ENCODE measurements at places on chromosomes 7 and 10.
A peak's percentile ranks its signal among the peaks of the same experiment; 100 is the strongest.

- DNase-seq: no peak
Measured at GRCh38 chr7:73838642-73839041, 3.7 kb downstream of the METTL27 start.

- peak; percentile 26 for DNase-seq
Measured at GRCh38 chr10:33897291-33897752, 562.9 kb upstream of the NRP1 start.

DNA sequence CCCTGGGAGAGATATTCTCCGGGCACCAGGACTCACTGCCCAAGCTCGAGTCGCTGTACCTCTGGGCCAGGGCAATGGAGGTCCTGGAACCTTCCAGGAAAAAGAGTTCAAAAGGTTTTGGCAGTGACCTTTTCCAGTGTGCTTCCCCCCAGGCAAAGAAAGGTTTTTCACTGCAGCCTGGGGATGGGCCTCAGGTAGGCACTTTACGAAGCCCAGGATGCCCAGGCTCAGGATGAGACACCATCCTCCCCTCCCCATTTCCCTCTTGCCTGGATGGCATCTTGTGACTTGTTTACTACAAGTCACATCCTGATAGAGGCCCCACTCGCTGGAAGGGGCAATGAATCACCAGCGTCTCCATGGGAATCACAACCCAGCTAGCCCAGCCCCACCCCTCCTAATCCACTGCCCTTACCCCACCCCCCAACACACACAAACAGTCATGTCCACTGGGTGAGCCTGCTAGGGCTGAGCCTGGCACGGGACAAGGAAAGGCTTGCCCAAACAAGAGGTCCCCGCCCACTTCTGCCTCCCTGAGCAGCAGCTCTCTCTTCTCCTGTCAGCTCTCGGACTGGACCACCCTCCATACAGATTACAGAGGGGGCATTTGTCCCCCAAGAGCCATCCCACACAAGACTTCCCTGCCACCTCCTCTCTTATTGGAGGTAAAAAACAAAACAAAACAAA lies 93.8 kb upstream of the SMNDC1 start:
- DNase-seq: no peak

DNA sequence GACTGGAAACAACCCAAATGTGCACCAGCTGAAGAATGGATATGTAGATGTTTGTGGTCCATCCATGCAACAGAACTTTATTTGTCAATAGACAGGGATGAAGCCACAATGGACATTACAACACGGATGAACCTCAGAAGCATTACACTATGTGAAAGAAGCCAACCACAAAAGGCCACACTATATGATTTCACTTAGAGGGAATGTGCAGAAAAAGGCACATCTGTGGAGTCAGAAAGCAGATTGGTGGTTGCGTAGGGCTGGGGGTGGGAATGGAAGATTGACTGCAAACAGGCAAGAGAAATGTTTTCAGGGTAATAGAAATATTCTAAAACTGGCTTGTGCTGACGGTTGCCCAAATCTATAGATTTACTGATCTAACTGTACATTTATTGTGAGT lies 34.3 kb upstream of the WASHC2A start:
- DNase-seq: no peak
